ENCODE measurements at places on chromosomes 5 and 9.

DNA sequence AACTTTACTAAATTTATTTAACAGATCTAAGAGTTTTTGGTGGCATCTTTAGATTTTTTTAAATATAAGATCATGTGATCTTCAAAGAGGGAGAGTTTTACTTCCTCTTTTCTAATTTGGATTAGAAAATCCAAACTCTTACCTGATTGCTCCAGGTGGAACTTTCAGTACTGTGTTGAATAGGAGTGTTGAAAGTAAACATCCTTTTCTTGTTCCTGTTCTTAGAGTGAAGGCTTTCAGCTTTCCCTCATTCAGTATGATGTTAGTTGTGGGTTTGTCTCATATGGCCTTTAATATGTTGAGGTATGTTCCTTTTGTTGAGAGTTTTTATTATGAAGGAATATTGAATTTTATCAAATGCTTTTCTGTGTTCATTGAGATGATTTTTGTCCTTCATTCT is 650.0 kb upstream of the SGCD start:
- H3K4me1 ChIP-seq: no peaks in the 10 kb centered on the region
- no peak overlapping the region for H3K4me3 ChIP-seq
- no peak for ATAC-seq
- H3K27me3 ChIP-seq: peaks cover 10% of the 10 kb centered on the region
- H3K27ac ChIP-seq: no peak overlapping the region

DNA sequence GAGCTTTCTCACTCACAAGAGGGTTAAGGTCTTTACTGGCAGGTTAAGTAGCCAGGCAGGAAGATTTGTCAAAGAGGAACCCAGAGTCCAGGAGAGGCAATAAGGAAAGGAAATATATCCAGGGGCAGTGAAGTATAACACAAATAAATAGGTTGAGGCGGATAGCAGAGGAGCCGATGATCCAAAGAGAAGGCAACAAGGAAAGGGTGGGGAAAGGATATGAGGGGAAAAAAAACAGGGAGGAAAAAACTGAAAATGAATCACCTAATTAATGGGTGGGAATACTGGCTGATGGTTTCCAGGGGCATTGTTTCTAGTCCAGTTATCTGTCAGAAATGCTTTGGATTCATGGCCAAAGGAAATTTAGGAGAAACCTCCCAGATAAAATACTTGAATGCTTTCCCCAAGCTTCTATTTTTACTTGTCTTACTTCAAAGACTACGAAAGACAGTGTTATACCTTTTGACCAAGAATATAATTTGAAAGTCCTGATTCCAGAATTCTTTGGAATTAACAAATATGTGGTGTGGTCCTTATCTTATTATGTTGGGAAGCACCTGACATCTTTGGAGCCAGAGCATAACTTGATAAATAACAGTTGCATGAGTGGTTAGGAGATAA is 146.5 kb downstream of the AOPEP start:
- H3K27ac ChIP-seq: no peak overlapping the region
- H3K36me3 ChIP-seq: peaks cover 6% of the 10 kb centered on the region
- no peak overlapping the region for H3K4me3 ChIP-seq
- H3K27me3 ChIP-seq: no peaks in the 10 kb centered on the region

DNA sequence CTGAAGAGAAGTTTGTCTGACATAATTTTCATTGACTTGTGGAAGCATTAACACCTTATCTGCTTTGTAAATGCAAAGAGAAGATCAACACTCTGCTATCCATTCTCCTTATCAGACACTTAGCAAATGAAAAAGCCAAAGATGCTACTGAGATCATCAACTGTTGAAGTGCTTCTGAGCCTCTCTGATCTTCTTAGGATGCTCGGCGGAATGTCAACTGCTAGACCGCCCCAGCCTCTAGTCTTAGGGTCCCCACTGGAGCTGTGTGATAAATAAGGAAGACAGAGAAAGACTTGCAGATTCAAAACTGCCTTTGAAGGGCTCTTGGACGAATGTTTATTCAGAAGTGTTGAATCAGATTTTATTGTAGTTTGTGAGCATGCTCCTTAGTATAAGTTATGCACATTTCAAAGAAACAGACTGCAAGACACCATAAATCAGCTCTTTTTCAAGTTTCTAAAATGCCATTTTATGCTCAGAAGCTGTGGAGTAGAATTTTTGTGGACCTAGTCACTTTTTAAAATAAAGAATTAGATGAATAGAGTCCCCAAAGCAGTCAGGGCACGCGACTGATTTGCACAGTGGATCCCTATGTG is 197.9 kb downstream of the DIRAS2 start:
- no peak for ATAC-seq
- H3K27me3 ChIP-seq: peaks cover 18% of the 10 kb centered on the region
- H3K4me1 ChIP-seq: no peaks in the 10 kb centered on the region
- no peaks in the 10 kb centered on the region for H3K36me3 ChIP-seq
- H3K27ac ChIP-seq: no peak overlapping the region
- no peak overlapping the region for H3K4me3 ChIP-seq

GRCh38 chr9:114488398-114489129 is 16.7 kb downstream of the WHRN start:
- H3K4me1 ChIP-seq: peaks cover 50% of the 10 kb centered on the region
- no peaks in the 10 kb centered on the region for H3K27me3 ChIP-seq
- peak; percentile 29 for ATAC-seq
- H3K36me3 ChIP-seq: no peaks in the 10 kb centered on the region
- H3K27ac ChIP-seq: peak overlapping the region; percentile 14

- H3K36me3 ChIP-seq: no peaks in the 10 kb centered on the region
- no peak overlapping the region for H3K4me3 ChIP-seq
- no peaks in the 10 kb centered on the region for H3K4me1 ChIP-seq
- no peaks in the 10 kb centered on the region for H3K27me3 ChIP-seq
- H3K27ac ChIP-seq: no peak overlapping the region
Measured at GRCh38 chr5:115377468-115378217, 81.2 kb upstream of the CCDC112 start.

GRCh38 chr9:106707291-106707690 is 155.7 kb upstream of the ZNF462 start:
- no peaks in the 10 kb centered on the region for H3K27me3 ChIP-seq
- H3K36me3 ChIP-seq: no peaks in the 10 kb centered on the region
- no peaks in the 10 kb centered on the region for H3K4me1 ChIP-seq
- ATAC-seq: no peak

DNA sequence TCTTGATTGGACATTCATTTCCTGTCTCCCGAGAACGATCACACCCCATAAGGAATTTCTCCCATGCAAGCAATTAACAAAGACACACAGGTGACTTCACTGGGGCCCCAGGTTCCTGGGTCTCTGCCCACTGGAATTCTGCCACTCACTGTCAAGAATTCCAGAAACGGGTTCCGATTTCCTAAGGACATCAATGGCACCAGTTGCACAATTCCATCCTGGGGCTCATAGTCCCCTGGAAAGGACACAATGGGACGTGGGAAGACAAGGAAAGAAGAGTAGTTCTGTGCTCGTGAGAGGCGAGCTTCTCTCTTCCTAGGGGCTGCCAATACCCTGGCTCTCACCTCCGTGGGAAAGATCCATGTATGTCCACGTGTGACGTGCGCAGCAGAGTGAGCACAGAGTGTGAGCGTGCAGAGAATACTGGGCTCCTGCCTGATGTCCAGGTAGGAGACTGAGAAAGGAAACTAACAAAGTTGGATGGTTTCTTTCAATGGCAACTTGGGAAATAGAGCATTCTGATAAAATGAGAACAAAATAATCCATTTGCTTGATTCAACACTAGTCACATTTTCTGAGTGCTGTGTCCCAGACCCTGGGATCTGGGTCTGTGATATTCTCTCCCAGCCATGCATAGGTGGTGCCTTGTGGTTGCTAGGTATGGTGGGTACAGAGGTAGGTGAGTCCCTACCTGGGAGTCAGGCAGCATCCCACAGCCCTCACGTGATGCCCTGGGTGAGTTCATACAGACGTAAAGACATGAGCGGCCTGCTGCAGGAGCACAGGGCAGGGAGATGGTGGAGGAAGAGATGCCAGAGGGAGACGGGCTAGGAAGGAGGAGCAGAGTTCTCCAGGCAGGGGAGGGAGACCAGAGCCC is 159.8 kb downstream of the COL23A1 start:
- no peaks in the 10 kb centered on the region for H3K4me1 ChIP-seq
- ATAC-seq: no peak
- H3K27ac ChIP-seq: no peak overlapping the region
- H3K27me3 ChIP-seq: peaks cover 62% of the 10 kb centered on the region

DNA sequence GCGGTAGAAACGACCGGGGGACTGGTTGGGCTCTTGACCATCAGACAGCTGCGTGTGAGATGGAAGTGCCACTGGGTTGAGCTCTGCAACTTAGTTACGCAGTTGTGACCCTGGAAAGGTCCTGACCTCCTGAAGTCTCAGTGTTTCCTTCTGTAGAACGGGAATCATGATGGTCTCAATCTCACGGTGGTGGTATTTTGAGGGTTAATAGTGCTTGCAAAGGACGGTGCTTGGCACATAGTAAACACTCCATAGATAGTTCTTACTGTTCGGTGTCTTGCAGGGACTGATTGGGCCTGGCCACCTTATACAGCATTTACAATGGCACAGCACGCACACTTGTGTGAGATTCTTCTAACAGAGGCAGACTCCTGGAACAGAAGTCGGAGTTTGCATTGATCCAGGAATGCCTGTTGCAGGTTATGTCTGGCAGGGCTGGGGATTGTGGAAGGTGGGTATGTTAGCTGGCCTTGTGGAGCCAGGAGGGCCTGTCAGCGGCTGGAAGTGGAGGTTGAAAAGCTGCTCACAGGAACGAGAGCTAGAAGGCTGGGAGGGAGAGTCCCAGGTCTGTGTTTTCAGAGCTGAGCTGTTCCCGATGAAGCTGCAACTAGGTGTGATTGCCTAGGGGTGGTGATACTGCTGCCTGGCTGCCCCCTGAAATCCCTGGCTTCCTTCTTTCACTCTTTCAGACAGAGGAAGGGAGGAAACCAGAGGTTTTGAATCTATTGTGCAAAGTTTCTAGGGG is 962 bp upstream of the TXN start:
- no peaks in the 10 kb centered on the region for H3K27me3 ChIP-seq
- no peak for ATAC-seq
- H3K4me3 ChIP-seq: peak overlapping the region; percentile 91
- H3K27ac ChIP-seq: peak overlapping the region; percentile 91
- H3K36me3 ChIP-seq: peaks cover 23% of the 10 kb centered on the region

- no peak overlapping the region for H3K27ac ChIP-seq
- H3K4me1 ChIP-seq: no peaks in the 10 kb centered on the region
- no peak overlapping the region for H3K4me3 ChIP-seq
- peaks cover 28% of the 10 kb centered on the region for H3K27me3 ChIP-seq
- H3K36me3 ChIP-seq: no peaks in the 10 kb centered on the region
Measured at GRCh38 chr5:153489611-153490010, 859 bp upstream of the GRIA1 start.

DNA sequence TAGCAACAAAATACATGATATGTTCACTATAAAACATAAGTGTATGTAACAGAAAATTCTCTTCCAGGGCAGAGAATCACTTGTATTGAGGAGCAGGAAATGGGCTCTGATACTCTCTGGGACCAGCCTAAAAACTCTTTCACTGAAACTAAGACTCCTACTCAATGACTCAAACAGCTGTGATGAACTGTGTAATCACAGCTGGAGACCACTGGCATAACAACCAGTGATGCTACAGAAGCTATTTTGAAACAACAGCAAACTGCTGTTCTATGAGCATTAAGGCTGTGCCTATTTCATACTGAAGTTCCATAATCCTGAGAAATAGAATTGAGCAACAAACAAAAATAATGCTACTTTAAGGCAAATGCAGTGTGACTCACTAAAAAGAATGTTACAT is 594.0 kb downstream of the HINT1 start:
- no peaks in the 10 kb centered on the region for H3K4me1 ChIP-seq
- no peaks in the 10 kb centered on the region for H3K27me3 ChIP-seq
- ATAC-seq: no peak

DNA sequence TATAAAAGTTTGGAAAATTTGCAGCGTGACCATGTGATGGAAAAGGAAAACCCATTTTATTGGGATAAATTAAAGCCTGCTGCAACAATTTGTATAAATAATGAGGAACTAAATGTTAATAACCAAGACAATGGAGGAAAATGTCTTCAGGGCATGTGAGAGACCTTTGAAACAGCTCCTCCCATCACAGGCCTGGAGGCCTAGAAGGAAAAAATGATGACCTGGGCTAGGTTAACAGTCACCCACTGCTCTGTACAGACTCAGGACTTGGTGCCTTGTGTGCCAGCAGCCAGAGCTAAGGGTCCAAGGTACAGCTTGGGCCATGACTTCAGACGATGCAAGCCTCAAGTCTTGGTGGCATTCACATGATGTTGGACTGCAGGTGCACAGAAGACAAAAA is 22.0 kb upstream of the UGT3A1 start:
- H3K36me3 ChIP-seq: no peaks in the 10 kb centered on the region
- no peak overlapping the region for H3K27ac ChIP-seq
- H3K27me3 ChIP-seq: no peaks in the 10 kb centered on the region
- H3K4me3 ChIP-seq: no peak overlapping the region
- ATAC-seq: no peak

GRCh38 chr5:38468202-38468673 is 88.2 kb downstream of the LIFR start:
- no peak overlapping the region for H3K4me3 ChIP-seq
- H3K36me3 ChIP-seq: no peaks in the 10 kb centered on the region
- H3K4me1 ChIP-seq: no peaks in the 10 kb centered on the region
- no peak for ATAC-seq
- H3K27me3 ChIP-seq: peaks cover 29% of the 10 kb centered on the region
- no peak overlapping the region for H3K27ac ChIP-seq

- ATAC-seq: no peak
- H3K4me1 ChIP-seq: no peaks in the 10 kb centered on the region
- no peak overlapping the region for H3K4me3 ChIP-seq
- H3K36me3 ChIP-seq: no peaks in the 10 kb centered on the region
Measured at GRCh38 chr5:165035520-165035919, 1530.1 kb downstream of the MAT2B start.

GRCh38 chr5:25909163-25909562 is 1129.2 kb downstream of the CDH9 start:
- H3K27ac ChIP-seq: no peak overlapping the region
- H3K36me3 ChIP-seq: no peaks in the 10 kb centered on the region
- no peaks in the 10 kb centered on the region for H3K4me1 ChIP-seq
- no peak overlapping the region for H3K4me3 ChIP-seq
- no peaks in the 10 kb centered on the region for H3K27me3 ChIP-seq

GRCh38 chr5:126376443-126376842 is 46.8 kb upstream of the GRAMD2B start:
- H3K27me3 ChIP-seq: peaks cover 15% of the 10 kb centered on the region
- no peak overlapping the region for H3K27ac ChIP-seq
- no peak overlapping the region for H3K4me3 ChIP-seq
- ATAC-seq: peak; percentile 16
- H3K4me1 ChIP-seq: no peaks in the 10 kb centered on the region

- H3K27me3 ChIP-seq: peaks cover 10% of the 10 kb centered on the region
- H3K27ac ChIP-seq: no peak overlapping the region
- no peaks in the 10 kb centered on the region for H3K36me3 ChIP-seq
Measured at GRCh38 chr5:145847499-145848497, 12.7 kb upstream of the PRELID2 start.
